Activated CD8-positive, alpha-beta memory T cell treated with anti-CD3 and anti-CD28 coated beads for 4 hours (primary cell): ENCODE measurements at places on chromosomes 11 and 22.

- DNase-seq = no peak
Measured at GRCh38 chr11:123386796-123387510, 43.1 kb upstream of the GRAMD1B start.

DNA sequence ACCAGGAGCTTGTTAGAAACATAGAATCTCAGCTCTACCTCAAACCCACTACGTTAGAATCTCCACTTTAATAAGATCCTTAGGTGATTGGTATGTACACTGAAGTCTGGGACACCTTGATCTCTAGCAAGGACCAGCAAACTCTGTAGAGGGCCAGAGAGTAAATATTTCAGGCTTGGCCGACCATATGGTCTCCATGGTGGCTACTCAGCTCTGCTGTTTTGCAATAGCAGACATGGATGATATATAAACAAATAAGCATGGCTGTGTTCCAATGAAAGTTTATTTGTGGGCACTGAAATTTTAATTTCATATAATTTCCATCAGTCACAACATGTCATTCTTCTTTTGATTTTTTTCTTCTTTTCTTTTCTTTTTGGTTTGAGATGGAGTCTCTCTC lies 23.9 kb downstream of the UBASH3B start:
- no peak for DNase-seq

- DNase-seq = no peak
Measured at GRCh38 chr22:31734512-31734911, 15.4 kb downstream of the PRR14L start.

DNA sequence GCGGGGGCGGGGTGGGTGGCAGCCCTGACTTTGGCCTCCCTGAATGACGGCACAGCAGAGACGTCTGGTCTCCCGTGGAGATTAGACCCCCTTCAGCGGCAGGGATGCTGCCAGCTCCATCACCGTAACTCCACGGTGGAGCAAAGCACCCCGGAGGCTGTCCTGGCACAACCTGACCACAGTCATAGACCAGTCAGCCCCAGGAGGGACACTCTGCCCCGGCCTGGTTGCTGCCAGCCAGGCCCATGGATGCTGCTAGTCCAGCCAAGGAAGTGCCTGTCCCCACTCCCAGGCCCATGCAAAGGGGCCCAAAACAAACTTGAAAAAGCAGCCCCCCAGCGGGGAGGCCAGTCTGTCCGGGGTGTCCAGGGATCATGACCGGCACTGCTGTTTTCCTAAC lies 11.5 kb upstream of the ANO1 start:
- DNase-seq = no peak

GRCh38 chr11:112931703-112932102 lies 29.5 kb upstream of the NCAM1 start:
- no peak for DNase-seq

DNA sequence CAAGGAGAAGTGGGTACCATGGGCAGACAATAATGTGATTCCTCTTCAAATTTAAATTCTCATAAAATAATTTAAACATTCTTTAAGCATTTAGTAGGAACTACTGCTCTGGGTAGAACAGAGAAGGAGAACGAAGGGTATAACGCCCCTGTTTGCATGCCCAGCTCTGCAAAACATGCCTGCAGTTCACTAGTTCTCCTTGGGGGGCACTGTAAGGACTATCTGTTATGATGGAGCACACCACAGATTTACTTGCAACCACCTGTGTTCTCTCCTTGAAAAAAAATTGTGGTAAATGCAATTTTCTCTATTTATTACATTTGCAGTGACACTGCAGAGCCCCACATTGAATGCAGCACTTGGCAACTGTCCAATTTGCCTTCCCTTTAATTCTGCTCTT lies 100.3 kb downstream of the GUCY1A2 start:
- no peak for DNase-seq

DNA sequence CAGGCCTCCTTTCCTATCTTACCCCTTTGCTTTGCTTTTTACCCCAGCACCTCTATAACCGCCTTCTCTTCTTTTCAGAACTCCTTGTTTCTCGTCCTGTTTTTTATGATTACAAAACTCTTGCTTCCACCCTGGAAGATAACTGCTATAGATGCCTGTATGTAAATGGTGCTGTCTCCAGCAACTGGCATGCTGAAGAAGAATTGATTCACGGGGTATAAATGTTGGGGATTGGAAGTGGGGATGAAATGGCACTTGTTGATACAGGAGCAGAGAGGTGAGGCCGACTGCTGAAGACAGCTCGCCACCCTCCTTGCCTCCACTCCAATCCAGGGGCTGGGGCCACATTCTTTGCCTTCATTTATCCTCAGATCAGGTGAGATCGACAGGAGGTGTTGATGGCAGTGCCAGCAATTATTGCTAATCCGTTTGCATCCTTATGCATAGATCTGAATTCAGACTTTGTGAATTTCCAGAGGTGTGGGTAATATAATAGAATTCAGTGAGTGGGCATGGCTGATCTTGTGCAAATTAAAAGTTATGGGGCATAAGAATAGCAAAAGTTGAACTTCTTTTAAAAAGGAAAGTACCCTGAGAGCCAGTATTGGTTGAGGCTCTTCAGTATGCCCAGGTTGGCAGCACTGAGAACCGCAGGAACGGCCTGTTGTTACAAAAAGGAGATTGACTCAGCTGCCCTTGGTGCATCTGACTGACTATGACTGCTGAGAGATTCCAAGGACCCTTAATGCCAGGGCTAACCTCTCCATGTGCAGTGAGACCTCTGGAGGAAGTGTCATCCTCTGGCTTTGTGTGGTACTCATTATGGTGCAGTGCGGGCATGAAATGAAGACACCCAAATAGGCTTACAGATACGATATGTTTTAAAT lies 5.3 kb downstream of the NEAT1 start:
- no peak for DNase-seq

DNA sequence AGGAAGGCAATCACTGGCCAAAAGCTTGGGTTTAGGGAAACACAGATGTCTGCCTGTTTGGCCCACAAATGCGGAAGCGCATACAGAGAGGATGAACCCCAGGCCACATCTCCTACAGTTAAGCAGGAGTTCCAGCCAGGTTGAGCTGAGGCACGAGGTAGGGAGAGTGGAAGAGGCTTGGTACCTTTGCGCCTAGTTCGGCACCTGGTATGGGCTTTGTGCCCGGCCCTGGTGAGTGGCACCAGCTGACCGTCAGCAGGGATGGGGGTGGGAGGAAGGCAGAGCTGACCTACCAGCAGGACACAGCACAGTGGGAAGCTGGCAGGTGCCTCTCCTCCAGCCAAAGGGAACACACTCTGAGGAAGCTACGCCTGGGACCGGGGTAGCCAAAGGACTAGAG lies 57.6 kb downstream of the KCNC1 start:
- DNase-seq = no peak

GRCh38 chr11:113951537-113951936 lies 23.4 kb upstream of the HTR3A start:
- no peak for DNase-seq

- no peak for DNase-seq
Measured at GRCh38 chr11:68658661-68659060, 25.7 kb upstream of the GAL start.

DNA sequence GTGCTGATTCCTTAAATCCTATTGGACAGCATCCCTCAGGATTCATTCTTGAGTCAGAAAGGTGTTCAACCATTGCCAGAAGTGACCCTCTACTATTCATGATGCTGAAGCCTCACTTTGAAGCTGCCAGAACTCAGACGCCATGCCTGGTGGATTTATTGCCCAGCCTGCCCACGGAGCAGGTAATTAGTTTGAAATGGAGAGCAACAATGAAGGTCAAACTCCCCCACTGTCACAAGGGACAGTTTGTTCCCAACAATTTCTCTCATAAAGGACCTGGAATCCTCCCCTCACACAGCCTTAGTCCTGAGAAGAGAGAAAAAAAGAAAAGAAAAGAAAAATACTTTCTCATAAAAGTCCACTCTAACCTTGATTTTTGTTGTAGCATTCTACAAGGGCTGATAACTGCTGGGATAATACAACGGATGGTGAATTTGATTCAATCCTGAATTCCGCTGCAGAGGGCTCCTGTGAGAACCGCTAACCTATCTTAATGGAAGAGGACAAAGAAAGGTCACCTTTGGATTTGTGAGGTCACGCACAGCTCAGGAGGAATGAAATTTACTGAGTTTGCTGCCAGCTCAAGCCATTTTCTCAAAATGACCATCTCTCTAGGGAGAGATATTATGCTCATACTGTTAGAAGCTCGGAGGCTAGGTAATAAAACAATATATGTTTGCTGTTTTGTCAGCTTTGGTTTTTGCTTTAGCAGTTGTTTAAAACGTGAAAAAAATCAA lies 161.6 kb upstream of the SYN3 start:
- no peak for DNase-seq

GRCh38 chr22:19503367-19503766 lies 20.8 kb downstream of the CLDN5 start:
- DNase-seq = no peak

- DNase-seq = no peak
Measured at GRCh38 chr11:60699284-60699691, at the start of gene MS4A8. Gene MS4A8 (plus strand): TSS chr11:60699612. CDS start chr11:60700861, 1,249 bp downstream.

DNA sequence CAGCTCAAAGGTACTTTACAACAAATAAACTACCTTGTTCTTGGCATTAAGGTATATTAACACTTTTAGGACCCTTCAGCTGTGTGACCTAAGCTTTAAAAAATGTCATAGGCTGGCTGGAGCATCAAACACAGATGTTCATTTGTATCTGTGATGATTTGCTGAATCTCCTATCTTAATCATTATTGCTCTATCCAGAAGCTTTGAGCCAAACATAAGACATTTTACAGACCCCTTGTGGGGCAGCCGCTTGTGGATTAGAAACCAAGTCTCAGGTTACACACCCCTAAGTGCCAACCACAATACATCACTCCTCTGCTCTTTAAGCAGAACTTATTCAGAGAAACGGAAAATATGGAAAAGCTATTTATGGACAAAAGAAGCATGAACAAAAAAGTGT lies 394.2 kb upstream of the CCDC90B start:
- no peak for DNase-seq
